ENCODE measurements at places on chromosomes 7 and 10. TPM values are rescaled to one million over a fixed set of nuclear protein-coding genes. Genes with fewer than 3 reads are reported as not detected.

DNA sequence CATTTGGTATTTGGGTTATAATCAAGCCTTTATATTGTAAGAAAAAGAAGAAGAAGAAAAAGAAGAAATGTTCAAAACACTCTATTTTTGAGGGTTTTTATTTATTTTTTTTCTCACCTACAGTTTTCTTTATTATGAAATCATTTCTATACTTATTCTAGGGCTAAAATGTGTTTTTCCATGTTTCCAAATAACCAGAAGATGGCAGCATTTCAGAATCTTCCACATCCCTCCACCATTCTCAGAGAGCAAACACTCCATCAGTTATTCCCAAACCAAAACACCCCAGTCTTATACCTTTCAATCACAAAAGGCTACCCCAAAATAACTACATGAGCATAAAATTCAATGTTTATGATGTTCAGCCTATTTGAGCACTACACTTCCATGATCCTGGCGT, 38.7 kb upstream of the PPP1R17 start:
- no peaks in the 10 kb centered on the region for H3K36me3 ChIP-seq
- no peaks in the 10 kb centered on the region for H3K4me1 ChIP-seq
- no peak for DNase-seq
- no peaks in the 10 kb centered on the region for H3K27me3 ChIP-seq
- no peak overlapping the region for H3K27ac ChIP-seq

The ERLIN1 gene
- 9.3 TPM for total RNA-seq

The EN2 gene
- 0.27 TPM for total RNA-seq

The ATRNL1 gene
- total RNA-seq, result 24.6 TPM

- H3K36me3 ChIP-seq, result no peaks in the 10 kb centered on the region
- no peaks in the 10 kb centered on the region for H3K27me3 ChIP-seq
- no peak overlapping the region for H3K4me3 ChIP-seq
- H3K27ac ChIP-seq, result no peak overlapping the region
- DNase-seq, result no peak
Measured at GRCh38 chr10:67385089-67385488, 310.9 kb downstream of the CTNNA3 start.

- H3K4me1 ChIP-seq, result no peaks in the 10 kb centered on the region
- no peaks in the 10 kb centered on the region for H3K27me3 ChIP-seq
- no peaks in the 10 kb centered on the region for H3K36me3 ChIP-seq
- no peak for DNase-seq
Measured at GRCh38 chr7:43461349-43462024, 121.4 kb upstream of the STK17A start.

The NAT16 gene
- total RNA-seq, result not detected

The TECPR1 gene
- 41.6 TPM for total RNA-seq

DNA sequence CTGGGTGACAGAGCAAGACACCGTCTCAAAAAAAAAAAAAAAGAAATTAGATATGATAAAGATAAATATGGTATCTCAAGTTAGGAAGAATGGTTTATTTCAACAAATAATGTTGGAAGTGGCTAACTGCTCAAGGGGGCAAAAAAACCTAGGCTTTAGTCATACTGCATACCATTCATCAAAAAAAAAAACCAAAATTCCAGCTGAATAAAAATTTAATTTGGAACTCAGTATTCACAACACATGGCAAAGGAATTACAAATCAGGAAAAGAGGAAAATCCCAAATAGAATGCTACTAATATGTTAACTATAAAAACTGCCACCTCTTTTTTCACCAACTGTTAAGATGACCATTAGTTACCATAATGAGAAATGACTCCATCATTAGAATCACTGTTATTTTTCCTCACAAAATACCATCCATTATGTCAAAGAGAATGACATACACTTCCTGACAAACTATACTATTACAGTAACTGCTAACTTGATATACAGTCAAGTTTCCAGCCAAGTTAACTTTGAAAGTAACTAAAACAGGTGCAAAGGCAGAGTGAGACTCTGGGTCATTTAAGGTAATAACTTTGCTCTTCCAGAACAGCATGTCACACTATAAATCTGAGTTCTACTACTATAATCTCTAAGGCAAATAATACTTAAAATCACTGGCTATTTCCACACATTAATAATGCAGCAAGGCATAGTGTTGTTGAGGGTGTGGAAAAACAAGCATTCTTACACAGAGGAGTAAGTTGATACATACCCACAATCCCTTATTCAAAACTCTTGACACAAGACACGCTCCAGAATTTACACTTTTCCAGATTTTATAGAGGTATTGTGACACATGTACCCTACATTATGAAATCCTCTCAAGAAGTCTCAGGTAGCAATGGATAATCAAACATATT, 10.2 kb downstream of the KBTBD2 start:
- no peaks in the 10 kb centered on the region for H3K36me3 ChIP-seq
- no peaks in the 10 kb centered on the region for H3K27me3 ChIP-seq
- H3K27ac ChIP-seq, result peak overlapping the region; percentile 15
- no peak overlapping the region for H3K4me3 ChIP-seq
- DNase-seq, result no peak
- peaks cover 60% of the 10 kb centered on the region for H3K4me1 ChIP-seq

GRCh38 chr10:49310460-49310859, 11.5 kb downstream of the C10orf71 start:
- no peak for DNase-seq
- H3K27ac ChIP-seq, result no peak overlapping the region
- no peaks in the 10 kb centered on the region for H3K27me3 ChIP-seq
- no peaks in the 10 kb centered on the region for H3K36me3 ChIP-seq
- H3K4me3 ChIP-seq, result no peak overlapping the region

- no peak for DNase-seq
- H3K36me3 ChIP-seq, result no peaks in the 10 kb centered on the region
- H3K27ac ChIP-seq, result no peak overlapping the region
- H3K4me1 ChIP-seq, result peaks cover 9% of the 10 kb centered on the region
- H3K27me3 ChIP-seq, result no peaks in the 10 kb centered on the region
Measured at GRCh38 chr7:47720141-47720906, 138.4 kb upstream of the TNS3 start.

DNA sequence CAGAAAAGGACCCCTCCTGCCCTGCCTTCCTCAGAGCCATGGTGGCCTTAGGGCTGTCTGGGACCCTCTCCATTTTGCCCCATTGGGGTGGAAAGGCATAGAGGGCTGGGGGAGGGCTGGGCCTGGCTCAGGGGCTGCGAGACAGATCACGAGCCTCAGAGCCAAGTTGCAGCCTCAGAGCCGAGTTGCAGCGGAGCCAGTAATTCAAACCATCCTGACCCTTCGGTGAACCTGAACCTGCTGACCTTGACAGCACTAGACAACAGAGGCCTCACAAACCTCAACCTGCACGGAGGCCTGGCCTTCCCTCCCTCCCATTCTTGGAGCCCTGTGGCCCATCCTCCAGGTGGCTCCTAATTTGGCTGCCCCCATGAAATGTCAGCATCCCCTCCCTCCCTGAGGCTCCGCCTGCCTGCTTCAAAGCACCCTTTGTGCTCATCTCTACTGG, 45.4 kb downstream of the PAX2 start:
- no peak overlapping the region for H3K4me3 ChIP-seq
- no peaks in the 10 kb centered on the region for H3K36me3 ChIP-seq
- H3K27ac ChIP-seq, result no peak overlapping the region
- no peaks in the 10 kb centered on the region for H3K27me3 ChIP-seq
- no peak for DNase-seq
- H3K4me1 ChIP-seq, result no peaks in the 10 kb centered on the region

The SPDYE2B gene
- not detected for total RNA-seq

- no peak for DNase-seq
- H3K27me3 ChIP-seq, result no peaks in the 10 kb centered on the region
- H3K4me1 ChIP-seq, result no peaks in the 10 kb centered on the region
Measured at GRCh38 chr7:27605689-27606269, 56.9 kb downstream of the HIBADH start.

GRCh38 chr7:16428672-16429071, 7.3 kb upstream of the CRPPA start:
- no peaks in the 10 kb centered on the region for H3K27me3 ChIP-seq
- DNase-seq, result no peak
- no peaks in the 10 kb centered on the region for H3K36me3 ChIP-seq
- H3K4me3 ChIP-seq, result no peak overlapping the region
- H3K4me1 ChIP-seq, result no peaks in the 10 kb centered on the region

The PSMA2 gene
- total RNA-seq, result 53.6 TPM

DNA sequence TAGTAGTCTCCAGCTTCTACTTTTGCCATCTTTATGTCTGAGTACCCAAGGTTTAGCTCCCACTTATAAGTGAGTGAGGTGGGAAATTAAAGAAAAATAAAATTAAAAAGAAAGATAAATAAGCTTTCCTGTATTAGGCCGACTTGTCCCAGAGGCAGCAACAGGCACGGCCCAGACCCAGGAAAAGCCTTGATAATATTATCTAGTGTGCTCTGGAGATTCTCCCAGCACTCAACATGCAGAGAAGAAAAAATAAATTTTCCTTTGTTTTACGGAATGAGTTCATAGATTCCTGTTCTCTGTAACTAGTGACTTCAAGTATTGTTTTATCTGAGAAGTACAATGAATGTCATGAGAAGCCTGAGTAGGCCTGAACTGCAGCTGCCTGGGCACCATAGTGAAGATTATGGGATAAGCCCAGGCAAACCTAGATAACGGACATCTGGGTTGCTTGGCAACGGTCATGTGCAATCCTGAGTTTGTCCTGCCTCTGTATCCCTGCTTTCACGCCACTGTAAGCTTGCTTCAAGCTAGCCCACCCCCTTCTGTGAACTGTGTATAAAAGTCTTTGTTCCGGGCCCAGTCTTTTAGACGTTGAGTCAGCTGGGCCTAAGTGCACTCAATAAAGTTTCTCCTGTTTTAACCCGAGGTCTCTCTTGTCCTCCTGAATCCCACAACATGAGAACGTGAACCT, 6.4 kb downstream of the ATE1 start:
- no peak overlapping the region for H3K4me3 ChIP-seq
- H3K36me3 ChIP-seq, result no peaks in the 10 kb centered on the region
- no peak overlapping the region for H3K27ac ChIP-seq
- no peaks in the 10 kb centered on the region for H3K27me3 ChIP-seq
- H3K4me1 ChIP-seq, result peaks cover 5% of the 10 kb centered on the region

GRCh38 chr10:98414932-98415730, at the start of gene PYROXD2:
TSS of gene PYROXD2 (minus strand) at chr10:98415182. CDS start at chr10:98415135, 47 bp downstream.
- peak; percentile 68 for DNase-seq
- H3K27me3 ChIP-seq, result no peaks in the 10 kb centered on the region
- H3K27ac ChIP-seq, result peak within 1 kb of the TSS; percentile 72
- H3K4me1 ChIP-seq, result peaks cover 13% of the 10 kb centered on the region
- H3K4me3 ChIP-seq, result peak within 1 kb of the TSS; percentile 83

The CHST12 gene
- 18.7 TPM for total RNA-seq

GRCh38 chr10:26432938-26433337, 5.2 kb upstream of the APBB1IP start:
- no peaks in the 10 kb centered on the region for H3K4me1 ChIP-seq
- no peak overlapping the region for H3K4me3 ChIP-seq
- no peaks in the 10 kb centered on the region for H3K36me3 ChIP-seq
- no peak for DNase-seq

- H3K4me1 ChIP-seq, result no peaks in the 10 kb centered on the region
- H3K4me3 ChIP-seq, result no peak overlapping the region
- no peaks in the 10 kb centered on the region for H3K27me3 ChIP-seq
- DNase-seq, result no peak
Measured at GRCh38 chr10:9608602-9609001, 1409.1 kb upstream of the CELF2 start.

The PTPRN2 gene
- total RNA-seq, result 2.2 TPM

- no peak overlapping the region for H3K4me3 ChIP-seq
- no peaks in the 10 kb centered on the region for H3K4me1 ChIP-seq
- DNase-seq, result no peak
Measured at GRCh38 chr7:29352041-29352440, 157.5 kb downstream of the CHN2 start.

DNA sequence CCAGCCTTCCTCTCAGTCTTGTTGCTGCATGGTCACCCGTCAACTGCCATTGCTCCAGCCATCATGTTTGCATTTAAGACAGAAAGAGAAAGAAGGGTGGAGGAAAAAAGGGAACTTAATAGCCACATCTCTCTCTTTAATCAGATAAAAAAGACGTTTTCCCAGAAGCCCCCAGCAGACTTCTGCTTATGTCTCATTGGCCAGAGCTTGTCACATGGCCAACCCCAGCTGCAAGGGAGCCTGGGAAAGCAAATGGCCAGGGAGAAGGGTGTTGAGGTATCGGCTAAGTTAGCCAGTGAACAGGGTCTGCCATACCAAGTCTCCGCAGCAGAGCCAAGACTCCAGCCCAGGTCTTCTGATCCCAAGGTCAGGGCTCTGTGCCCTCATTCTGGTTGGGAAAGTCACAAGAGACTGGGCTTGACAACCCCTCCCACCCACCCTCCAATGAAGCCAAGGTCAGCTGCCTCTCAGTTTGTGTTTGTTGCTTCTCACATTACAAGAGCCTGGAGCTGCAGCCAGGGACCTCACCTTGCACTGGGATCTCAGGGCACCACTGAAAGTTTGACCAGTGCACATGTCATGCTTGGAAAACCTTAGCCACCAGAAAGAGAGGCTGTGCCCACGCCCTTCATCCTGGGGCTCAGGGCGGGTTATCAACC, 80.3 kb upstream of the LYZL2 start:
- no peak overlapping the region for H3K4me3 ChIP-seq
- no peaks in the 10 kb centered on the region for H3K27me3 ChIP-seq
- no peak overlapping the region for H3K27ac ChIP-seq
- no peak for DNase-seq
- no peaks in the 10 kb centered on the region for H3K4me1 ChIP-seq

- H3K27me3 ChIP-seq, result no peaks in the 10 kb centered on the region
- DNase-seq, result no peak
- H3K36me3 ChIP-seq, result no peaks in the 10 kb centered on the region
- H3K4me1 ChIP-seq, result no peaks in the 10 kb centered on the region
- no peak overlapping the region for H3K27ac ChIP-seq
Measured at GRCh38 chr10:94038024-94038423, 44.3 kb downstream of the PLCE1 start.

- no peak overlapping the region for H3K27ac ChIP-seq
- H3K4me1 ChIP-seq, result no peaks in the 10 kb centered on the region
- DNase-seq, result no peak
Measured at GRCh38 chr10:31768467-31768866, 160.2 kb downstream of the ARHGAP12 start.

GRCh38 chr10:13776861-13777311, 190.1 kb downstream of the PRPF18 start:
- H3K36me3 ChIP-seq, result peaks cover 11% of the 10 kb centered on the region
- H3K4me1 ChIP-seq, result peaks cover 17% of the 10 kb centered on the region
- H3K4me3 ChIP-seq, result no peak overlapping the region
- no peak overlapping the region for H3K27ac ChIP-seq

The DENND11 gene
- total RNA-seq, result 37.8 TPM

The GTPBP4 gene
- 31.7 TPM for total RNA-seq

- no peaks in the 10 kb centered on the region for H3K36me3 ChIP-seq
- no peak for DNase-seq
- H3K27ac ChIP-seq, result no peak overlapping the region
- H3K4me1 ChIP-seq, result no peaks in the 10 kb centered on the region
- no peaks in the 10 kb centered on the region for H3K27me3 ChIP-seq
Measured at GRCh38 chr7:123987445-123987844, 45.4 kb downstream of the TMEM229A start.

The WNT8B gene
- not detected for total RNA-seq

- no peak overlapping the region for H3K4me3 ChIP-seq
- no peak overlapping the region for H3K27ac ChIP-seq
- H3K4me1 ChIP-seq, result no peaks in the 10 kb centered on the region
Measured at GRCh38 chr7:94249631-94250030, 145.1 kb upstream of the COL1A2 start.

The C7orf33 gene
- not detected for total RNA-seq

GRCh38 chr10:119860866-119861607, 11.6 kb downstream of the MCMBP start:
- H3K36me3 ChIP-seq, result no peaks in the 10 kb centered on the region
- no peak for DNase-seq
- no peaks in the 10 kb centered on the region for H3K4me1 ChIP-seq
- no peaks in the 10 kb centered on the region for H3K27me3 ChIP-seq
- H3K4me3 ChIP-seq, result no peak overlapping the region
